ENCODE measurements at places on chromosomes 13 and 19.
A peak's percentile ranks its signal among the peaks of the same experiment; 100 is the strongest.

GRCh38 chr13:99008577-99008976, 30.7 kb upstream of the DOCK9 start:
- peak; percentile 66 for DNase-seq

DNA sequence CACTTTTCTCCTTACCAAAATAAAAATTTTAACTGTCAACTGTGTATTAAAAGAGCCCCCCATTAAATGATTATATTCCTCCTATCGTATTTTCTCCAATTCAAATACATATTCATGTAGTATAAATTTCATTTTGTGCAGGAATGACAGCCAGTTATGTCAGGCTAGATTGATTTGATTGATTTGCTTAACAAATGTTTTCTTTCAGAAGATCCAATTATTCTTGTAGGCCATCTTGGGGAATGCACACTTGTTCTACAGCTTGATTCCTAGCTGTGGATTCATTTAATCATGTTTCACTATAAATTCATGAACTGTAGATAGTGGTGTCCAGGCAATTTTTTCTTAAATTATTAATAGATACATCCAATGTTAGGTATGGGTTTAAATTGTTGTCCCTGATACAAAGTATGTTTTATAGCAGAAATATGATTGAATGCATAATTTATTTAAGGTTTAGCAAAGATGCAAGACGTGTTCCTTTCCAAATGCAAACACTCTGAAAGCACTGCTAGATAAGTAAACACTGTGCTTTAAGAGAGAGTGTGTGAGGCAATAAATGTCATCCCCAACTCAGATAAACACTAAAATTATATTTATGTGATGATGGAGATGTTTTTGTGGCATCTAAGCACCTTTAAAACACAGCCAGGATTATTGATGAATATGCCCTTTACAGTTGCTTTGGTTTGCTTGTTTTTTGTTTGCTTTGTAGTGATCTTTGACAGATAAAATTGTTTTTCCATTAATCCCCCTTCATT, 531.1 kb downstream of the DCT start:
- DNase-seq = no peak

GRCh38 chr13:53121131-53121773, 92.6 kb downstream of the OLFM4 start:
- no peak for DNase-seq

DNA sequence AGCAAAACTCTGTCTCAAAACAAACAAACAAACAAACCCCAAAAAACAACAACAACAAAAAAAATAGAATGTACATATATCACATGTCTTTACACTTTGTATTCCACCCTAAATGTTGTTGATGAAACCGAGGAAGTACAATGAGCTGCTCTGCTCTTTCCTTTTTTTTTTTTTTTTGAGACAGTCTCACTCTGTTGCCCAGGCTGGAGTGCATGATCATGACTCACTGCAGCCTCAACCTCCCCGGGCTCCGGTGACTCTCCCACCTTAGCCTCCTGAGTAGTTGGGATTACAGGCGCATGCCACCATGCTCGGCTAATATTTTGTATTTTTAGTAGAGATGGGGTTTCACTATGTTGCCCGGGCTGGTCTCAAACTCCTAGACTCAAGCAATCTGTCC, 30.6 kb upstream of the LRP3 start:
- no peak for DNase-seq

DNA sequence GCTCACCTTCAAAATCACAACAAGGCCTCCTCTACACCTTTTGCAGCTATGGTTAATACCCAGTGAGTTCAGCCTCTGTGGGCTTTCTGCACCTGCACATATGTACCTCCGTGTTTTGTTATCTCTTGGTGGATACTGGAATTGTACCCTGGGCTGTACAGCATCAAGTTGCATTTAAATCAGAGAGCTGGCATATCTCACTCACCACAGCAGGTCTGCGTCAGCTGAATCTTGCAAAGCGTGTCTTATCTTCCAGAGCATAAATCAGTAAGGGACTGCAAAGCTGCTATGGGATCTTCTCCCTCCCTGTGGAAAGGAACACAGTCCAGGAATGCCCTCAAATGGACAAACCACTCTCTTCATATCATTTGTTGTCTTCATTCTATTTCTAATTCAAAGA, 1048.7 kb downstream of the UQCRFS1 start:
- DNase-seq = no peak

DNA sequence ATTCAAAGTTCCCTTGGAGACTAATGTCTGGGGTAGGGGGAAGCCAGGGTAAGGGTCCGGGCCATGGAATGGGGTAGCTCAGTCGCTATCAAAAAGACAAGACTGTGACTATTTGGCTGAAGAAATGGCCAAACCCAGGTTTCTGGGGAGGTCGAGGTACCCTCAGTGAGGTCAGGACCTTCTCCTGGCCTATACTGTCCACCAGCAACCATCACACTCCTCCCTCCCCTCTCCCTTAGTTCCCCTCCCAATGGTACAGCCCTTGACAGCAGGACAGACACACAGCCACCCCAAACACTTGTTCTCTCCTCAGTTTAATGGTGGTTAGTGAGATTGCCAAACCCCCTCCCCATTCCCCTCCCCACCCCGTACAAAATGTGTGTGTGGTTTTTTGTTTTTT, 2.6 kb upstream of the ZNF428 start:
- DNase-seq = no peak

Data from SJSA1 (cell line).